ENCODE measurements at places on chromosomes 11 and 22. TPM values are rescaled to one million over a fixed set of nuclear protein-coding genes. Genes with fewer than 3 reads are reported as not detected.

PITPNM1 gene
- total RNA-seq: 39.0 TPM

RIBC2 gene
- not detected for total RNA-seq

OLFML1 gene
- 6.5 TPM for total RNA-seq

CCDC73 gene
- total RNA-seq: not detected

OR51E2 gene
- 0.13 TPM for total RNA-seq

RASGRP2 gene
- total RNA-seq: 38.4 TPM

NXPE2 gene
- total RNA-seq: not detected

DNA sequence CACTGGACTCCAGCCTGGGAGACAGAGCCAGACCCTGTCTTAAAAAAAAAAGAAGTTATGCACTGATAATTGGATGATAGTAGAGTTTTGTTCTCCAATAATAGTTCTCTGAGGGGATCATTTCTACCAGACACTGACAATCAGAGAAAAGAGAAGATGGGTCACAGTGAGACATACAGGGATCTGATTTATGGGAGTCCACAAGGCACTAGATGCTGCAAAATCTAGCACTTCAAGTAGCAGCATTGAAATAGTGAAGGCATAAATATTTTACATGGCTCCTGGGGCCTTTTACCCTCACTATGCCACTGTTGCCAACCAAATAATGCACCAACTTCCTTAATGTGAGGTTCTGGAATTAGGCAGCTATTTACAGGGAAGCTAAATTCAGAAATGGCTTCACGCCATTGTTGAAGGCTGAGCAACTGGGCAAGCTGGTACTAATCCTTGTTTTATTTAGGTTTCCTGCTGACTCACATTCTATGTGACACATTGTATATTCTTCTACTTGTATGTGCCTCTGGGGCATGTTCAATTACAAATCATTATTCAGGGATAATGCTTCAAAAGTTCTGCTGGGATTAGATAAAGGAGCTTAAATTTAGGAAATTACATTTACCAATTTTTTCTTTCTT lies 38.2 kb upstream of the ABTB2 start:
- no peak for DNase-seq

GRCh38 chr22:25564320-25564978 lies at the start of gene GRK3:
Gene GRK3, plus strand, starts transcription at chr22:25564675. Its CDS starts 366 bp downstream, at chr22:25565041.
- DNase-seq: peak; percentile 81

- DNase-seq: peak; percentile 88
These were observed 935 bp upstream of the RCOR2 start for GRCh38 chr11:63917692-63918506.

DNA sequence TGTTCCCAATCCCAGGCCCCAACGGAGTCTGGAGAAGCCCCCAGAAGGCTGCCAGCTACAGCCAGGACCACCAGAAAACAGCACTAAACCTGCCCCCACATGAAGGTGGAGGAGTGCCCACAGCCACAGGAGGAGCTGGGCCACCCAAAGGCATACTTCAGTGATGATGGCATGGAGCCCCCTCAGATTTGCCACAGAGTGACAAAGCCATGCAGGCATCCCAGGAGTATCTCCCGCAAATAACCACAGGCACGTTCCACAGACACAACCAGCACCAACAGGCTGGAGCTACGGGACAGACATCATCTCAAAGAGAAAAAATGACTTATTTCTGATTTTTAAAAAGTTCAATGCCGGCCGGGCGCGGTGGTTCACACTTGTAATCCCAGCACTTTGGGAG lies 10.6 kb downstream of the CARS1 start:
- no peak for DNase-seq

- no peak for DNase-seq
These were observed 348.7 kb downstream of the ETS1 start for GRCh38 chr11:128238521-128239265.

GRCh38 chr11:95182397-95182796 lies 48.6 kb downstream of the SESN3 start:
- no peak for DNase-seq

GRCh38 chr11:134737563-134738510 lies 325.8 kb upstream of the B3GAT1 start:
- no peak for DNase-seq

DNA sequence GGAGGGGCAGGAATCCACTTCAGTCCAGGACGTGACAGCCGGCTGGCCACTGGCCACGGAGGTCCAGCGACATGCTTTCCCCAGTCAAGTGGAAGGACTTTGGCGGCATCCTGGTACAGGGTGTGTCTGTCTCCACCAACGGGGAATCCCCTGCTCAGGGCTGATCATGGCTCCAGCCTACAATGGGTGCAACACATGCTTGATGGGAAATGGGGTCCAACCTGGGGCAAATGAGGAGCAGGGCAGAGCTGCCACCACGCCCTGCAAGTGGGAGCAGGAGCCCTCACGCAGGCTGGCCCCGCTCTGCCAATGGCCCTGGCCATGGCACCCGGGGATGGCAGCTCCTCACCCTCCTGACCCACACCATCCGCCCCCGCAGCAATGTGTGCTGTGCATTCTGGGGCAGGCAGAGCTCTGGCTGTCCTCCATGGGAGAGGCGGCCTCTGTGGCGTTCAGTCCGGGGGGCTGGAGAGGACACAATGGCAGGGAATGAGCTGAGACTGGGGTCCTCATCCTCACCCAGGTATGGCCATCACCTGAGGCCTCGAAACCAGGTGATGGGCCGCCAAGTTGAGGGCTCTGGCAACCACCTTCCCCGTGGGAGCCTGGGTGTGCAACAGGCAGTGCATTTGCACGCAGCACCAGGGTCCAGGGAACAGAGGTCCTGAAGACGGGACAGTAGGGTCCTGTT lies 5.8 kb upstream of the SEPTIN5 start:
- DNase-seq: peak; percentile 30

- no peak for DNase-seq
These were observed 1339.8 kb downstream of the LRRC4C start for GRCh38 chr11:40119661-40120060.

DNA sequence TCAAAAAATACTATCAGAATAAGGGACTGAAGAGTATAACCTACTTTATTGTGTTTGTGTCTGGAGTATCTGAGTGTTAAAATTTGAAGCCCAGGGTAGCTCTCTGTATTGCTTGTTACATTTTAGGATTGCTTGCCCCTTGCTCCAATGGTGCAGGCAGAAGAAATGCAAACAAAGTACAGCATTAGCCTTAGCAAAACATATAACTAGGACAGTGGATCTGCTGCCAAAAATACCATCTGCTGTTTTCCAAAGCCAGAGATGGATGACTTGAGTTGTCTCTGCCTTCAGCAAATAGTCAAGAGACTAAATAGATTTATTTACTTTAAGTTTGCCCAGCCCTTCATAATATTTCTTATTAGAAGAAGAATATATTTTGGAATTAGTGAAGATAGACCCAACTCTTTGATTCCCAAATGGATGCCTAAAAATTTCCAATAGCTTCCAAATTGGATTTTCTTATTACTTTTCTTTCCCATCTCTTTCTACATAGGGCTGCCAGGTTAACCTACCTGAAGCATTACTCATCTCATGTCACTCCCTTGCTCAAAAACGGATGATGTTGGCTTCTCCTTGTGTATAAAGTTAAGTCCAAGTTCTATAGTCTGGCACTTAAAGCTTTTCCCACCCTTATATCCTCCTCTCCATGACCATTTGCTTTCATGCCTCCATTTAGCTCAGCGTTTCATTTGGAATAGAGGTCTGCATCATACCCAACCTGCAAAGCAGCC lies 66.3 kb downstream of the LDLRAD3 start:
- DNase-seq: no peak

- DNase-seq: peak; percentile 19
These were observed 81.5 kb upstream of the BID start for GRCh38 chr22:17855572-17856290.

DNA sequence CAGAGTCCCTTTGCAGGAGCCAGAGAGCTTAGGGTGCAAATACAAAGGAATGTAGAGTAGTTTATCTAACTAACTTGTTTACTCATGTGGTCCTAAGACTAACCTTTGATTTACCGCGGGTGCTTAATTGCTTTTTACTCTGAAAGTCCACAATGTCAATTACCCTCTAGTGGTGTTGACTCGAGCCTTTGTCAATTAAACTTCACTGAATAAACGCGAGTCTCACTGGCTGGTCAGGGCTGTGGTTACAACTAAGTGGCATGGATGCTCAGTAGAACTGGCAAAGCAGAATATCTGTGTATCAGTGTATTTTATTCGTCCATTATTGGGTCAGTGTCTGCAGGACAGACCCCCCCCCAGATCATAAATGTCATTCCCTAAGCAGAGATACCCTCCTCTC lies 181.7 kb downstream of the OR4C45 start:
- DNase-seq: no peak

GRCh38 chr22:39306456-39307361 lies 12.7 kb downstream of the RPL3 start:
- DNase-seq: peak; percentile 73

DNA sequence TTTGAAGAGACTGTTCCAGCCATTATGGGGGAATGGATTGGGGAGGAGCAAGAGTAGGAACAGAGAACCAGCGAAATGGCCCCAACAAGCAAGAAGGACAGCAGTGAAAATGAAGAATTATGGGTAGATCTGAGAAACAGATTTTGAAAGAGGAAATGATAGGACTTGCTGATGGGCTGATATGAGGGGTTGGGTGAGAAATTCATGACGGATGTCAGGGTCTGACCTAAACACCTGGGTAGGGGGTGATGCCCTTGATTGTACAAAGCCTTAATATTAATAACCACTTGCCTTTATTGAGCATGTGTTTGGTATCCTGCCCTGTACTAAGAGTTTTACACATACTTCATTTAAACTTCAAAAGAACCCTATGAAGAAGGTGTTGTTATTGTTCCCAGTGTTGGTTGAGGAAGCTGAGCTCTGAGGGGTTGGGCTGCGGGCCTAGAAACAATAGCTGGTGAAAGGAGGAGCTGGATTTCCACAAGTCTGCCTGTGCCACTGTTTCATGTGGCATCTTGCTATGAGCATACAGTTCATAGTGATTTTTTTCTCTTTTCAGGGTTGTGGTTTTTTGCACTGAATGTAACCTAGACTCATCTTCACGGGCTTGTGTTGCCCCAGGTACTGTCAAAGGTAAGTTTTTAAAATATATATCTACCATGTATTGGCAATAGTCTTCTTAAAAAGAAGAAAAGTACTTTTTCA lies 61.1 kb upstream of the TNRC6B start:
- DNase-seq: no peak

DNA sequence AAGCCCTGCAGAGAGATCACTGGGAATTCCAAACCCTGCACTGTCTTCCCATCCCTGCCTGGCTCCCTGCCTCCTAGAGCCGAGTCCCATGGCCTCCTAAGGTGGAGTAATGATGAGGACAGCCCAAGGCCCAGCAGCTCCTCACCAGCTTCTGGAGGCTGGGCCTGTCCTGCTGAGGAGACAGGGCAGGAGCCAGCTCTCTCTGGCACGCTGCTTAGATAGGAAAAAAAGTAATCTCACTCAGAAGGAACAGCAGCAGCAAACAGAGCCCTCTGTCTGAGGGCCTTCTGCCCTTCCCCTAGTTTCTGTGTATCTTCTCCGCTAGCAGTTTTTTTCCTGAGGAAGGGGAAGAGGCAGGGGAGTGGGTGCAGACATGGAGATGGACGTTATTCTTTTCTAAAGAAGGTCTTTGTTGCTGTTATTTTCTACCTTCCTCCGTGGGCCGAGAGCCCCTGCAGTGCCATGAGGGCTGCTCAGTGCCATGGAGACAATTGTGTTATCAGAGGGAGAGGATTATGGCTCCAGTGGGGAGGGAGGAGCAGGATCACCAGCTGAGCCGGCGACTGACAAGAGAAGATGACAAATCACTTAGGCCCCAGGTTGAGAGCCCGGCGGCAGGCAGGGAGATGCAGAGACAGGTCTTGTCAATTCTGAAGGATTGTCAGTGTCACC lies 315.3 kb downstream of the BUD13 start:
- no peak for DNase-seq

DNA sequence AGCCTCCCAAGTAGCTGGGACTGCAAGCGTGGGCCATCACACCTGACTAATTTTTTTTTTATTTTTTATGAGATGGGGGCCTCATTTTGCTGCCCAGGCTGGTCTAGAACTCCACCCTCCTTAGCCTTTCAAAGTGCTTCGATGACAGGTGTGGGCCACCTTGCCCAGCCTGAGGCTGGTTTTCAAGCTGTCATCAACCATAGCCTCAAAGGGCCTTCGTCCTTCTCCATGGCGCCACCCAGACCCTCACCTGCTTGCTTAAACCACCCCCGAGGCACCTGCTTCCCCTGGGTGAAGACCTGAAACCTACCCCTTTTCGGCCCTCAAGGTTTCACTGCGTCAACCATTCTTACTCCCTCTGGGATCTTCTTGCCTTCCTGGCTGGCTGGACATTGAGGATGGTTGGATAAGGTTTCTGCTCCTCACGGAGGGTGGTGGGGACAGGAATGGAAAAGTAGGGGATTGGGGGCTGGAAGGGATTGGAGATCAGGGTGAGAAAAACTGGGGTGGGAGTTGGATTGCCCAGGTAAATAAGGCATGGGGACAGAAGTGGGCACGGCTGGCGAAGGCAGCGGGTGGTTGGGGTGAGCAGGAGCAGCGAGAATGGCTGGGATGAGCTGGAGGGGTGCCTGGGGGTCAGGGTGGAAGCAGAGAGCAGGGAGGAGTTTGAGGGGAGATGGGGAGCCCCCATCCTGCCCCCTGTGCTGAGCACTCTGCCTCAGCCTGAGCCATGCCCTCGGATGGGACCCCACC lies 2.8 kb upstream of the ACR start:
- peak; percentile 11 for DNase-seq

DNA sequence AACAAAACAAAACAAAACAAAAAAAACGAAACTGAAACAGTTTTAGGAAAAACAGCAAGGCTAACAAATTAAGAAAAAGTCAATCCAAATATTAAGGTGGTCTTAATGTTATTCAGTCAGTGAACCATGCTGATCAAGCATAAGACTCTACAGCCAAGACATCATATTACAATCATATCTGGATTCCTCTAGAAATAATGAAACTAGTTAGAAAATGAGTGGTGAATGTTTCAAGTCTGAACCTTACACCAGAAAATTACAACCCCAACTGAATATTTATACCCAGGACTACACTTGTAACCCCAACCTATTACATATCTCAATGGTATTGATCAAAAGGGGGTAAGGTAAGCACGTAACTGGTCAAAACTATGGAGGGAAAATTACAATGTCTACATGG lies 48.8 kb downstream of the ACAT1 start:
- no peak for DNase-seq

DNA sequence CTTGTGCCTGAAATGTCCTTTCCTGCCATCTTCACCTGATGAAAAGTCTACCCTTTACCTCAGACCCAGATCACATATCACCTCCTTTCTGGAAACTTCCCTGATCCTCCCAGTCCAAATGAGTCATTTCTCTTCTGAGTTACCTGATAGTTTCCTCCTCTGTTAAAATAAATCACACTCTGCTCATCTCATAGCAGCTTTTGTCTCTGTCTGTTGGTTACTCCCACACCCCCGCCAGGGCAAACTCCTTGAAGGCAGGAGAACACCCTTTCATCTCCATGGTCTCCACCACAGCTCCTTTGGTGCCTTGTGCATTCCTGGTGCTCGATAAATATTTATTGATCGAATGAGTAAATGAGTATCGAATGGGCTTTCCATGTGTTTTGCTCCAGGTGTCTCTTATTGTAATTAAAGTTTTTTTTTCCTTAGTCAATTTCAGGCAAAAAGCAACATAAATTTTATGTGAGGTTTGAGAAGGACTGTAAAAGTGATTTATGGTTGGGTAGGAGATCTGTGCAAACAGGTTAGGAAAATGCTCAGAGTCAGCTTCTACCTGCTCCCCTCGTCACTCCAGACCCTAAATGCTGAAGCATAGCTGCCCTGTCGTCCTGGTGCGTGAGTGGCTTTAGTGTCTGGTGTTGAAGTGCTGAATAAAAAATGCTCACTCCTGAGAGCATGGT lies 178.2 kb downstream of the GRIK4 start:
- DNase-seq: no peak
